K562 (cell line): ENCODE measurements at places on chromosomes 7 and 10. TPM values are rescaled to one million over a fixed set of nuclear protein-coding genes. Genes with fewer than 3 reads are reported as not detected.

Gene PON1
- not detected in 2 replicates for total RNA-seq

Gene PLEKHA1
- 1.0 and 1.1 TPM in 2 replicates for total RNA-seq

Gene MEOX2
- total RNA-seq, result not detected in 2 replicates

Gene CPED1
- 290 and 301 TPM in 2 replicates for total RNA-seq

Gene AGAP6
- total RNA-seq, result 22.3 and 23.3 TPM in 2 replicates

Gene PRKCQ
- total RNA-seq, result 13.6 and 14.6 TPM in 2 replicates

Gene CXCL12
- total RNA-seq, result 0.18 and 0.49 TPM in 2 replicates

Gene AEBP1
- total RNA-seq, result 0.78 and 0.87 TPM in 2 replicates

Gene TMEM213
- not detected in 2 replicates for total RNA-seq

- no peak for DNase-seq
Observed at GRCh38 chr10:938941-939678, 7.6 kb upstream of the LARP4B start.

DNA sequence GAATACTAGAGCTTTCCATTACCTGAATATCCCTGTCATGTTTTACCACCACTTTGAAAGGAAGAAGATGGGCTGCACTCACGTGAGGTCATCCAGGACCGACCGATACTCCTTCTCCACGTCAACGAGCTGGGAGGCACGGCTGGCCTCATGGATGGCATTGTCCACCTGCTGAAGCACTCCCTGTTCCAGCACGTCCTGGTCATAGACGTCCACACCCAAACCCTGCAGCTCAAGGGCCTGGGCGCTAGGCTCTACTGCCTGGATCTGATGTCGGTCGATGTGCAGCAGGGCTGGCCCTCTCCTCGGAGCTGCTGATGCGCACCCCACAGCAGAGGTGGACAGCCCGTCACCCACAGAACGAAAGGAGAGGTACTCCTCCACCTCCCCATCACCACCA is 6.5 kb downstream of the ERCC6 start:
- DNase-seq, result no peak

DNA sequence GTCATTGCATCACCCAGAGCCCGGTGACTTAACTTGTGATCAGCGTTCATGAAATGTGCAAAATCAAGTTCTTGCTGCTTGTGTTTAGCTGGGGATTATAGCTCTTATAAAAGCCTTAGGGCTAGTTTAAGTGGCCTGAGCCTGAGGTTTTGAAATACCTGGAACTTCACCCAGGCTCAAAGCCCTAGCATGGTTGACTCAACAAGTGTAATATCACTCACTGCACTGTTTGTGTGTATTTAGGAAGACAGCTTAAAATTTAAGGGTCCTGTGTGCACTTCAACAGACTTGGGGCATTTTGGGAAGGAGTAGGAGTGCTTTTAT is 489.5 kb downstream of the GATA3 start:
- no peak for DNase-seq

- no peak for DNase-seq
Observed at GRCh38 chr10:35349389-35349915, 13.1 kb downstream of the CCNY start.

- no peak for DNase-seq
Observed at GRCh38 chr7:150612925-150613324, 19.3 kb downstream of the GIMAP6 start.

- DNase-seq, result peak; percentile 54
Observed at GRCh38 chr7:129188372-129188891, at the start of gene SMO. TSS of gene SMO (plus strand) at chr7:129188633. CDS start at chr7:129189152, 519 bp downstream.

GRCh38 chr7:37449621-37450020 is 957 bp upstream of the ELMO1 start:
- DNase-seq, result no peak

DNA sequence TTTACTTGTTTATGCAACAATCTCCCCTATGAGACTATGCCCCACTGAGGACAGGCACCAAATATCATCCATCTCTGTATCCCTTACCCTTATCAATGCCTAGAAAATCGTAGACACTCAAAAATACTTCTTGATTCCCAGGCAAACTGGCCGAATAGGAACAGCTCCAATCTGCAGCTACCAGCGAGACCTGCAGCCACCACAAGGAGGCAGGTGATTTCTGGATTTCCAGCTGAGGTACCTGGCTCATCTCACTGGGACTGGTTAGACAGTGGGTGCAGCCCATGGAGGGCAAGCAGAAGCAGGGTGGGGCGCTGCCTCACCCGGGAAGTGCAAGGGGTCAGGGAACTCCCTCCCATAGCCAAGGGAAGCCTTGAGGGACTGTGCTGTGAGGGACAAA is 10.8 kb upstream of the PPP1R3C start:
- DNase-seq, result no peak

DNA sequence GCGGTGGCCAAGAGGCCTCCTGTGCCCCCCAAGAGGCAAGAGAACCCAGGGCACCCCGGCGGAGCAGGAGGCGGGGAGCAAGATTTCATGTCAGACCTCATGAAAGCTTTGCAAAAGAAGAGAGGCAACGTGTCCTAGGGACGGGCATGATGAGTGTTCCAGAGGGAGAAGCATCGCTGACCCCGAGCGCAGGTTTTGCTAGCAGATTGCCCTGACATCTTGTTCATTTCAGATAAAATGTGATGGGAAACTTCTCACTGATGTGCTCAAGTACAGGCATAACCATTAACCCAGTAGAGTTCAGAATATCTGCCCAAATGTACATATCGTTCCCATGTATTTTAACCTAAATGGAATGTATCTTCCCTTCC is 129.2 kb downstream of the APBB1IP start:
- DNase-seq, result no peak

- peak; percentile 83 for DNase-seq
Observed at GRCh38 chr7:131692131-131692960, 135.9 kb upstream of the PODXL start.

DNA sequence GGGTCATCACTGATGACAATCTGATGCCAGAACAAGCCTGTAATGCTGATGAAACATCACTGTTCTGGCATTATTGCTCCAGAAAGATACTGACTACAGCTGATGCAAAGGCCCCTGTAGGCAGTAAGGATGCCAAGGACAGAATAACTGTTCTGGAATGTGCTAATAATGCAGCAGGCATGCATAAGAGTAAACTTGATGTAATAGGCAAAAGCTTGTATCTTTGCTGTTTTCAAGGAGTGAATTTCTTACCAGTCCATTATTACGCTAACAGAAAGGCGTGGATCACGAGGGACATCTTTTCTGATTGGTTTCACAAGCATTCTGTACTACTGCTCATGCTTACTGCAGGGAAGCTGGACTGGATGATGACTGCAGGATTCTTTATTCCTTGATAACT is 18.7 kb downstream of the LCOR start:
- no peak for DNase-seq

DNA sequence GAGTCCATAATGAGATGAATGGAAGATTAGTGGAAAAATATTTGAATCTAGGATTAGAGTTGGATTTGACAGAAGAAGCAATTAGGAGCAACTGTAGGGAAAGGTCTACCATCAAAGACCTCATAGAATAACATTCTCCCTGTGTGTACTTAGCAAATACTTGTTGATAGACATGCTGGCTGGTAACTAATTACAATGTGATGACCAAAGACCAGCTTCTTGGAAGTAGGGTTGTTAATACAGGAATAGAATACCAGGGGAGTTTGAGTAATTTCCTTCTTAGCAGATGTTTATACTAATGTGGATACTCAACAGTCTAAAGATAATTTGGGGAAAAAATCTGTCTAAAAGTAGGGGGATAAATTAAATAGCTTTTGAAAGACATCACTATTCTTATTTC is 357.5 kb upstream of the BMPER start:
- no peak for DNase-seq

GRCh38 chr7:37054624-37055241 is 330.4 kb upstream of the AOAH start:
- no peak for DNase-seq

- DNase-seq, result no peak
Observed at GRCh38 chr10:100158044-100158805, 27.6 kb downstream of the ERLIN1 start.

- DNase-seq, result no peak
Observed at GRCh38 chr7:78427209-78427608, 628.6 kb downstream of the PHTF2 start.

GRCh38 chr10:132406750-132407149 is 9.8 kb downstream of the PWWP2B start:
- no peak for DNase-seq

DNA sequence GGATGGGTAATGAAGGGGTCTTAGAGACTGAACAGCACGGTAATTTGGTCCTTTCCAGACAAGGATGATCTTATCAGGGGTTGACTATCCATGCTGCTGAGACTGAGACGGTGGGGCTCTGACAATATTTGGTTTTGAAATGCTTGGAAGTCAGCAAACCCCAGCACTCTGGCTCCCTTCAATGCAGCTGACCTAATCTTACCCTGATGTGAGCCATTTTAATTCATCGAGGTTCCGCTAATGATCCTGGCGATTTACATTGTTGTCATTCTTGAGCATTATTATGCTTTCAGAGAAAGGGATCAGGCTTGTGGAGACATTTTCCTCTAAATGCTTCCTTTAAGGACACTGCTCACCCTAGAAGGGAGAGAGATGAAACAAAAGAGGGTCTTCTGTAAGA is 114.6 kb upstream of the BMPER start:
- DNase-seq, result no peak

- DNase-seq, result no peak
Observed at GRCh38 chr10:132630156-132630555, 92.6 kb downstream of the INPP5A start.

- DNase-seq, result peak; percentile 94
Observed at GRCh38 chr7:30915005-30915601, 3.5 kb downstream of the AQP1 start.
